Activated naive CD8-positive, alpha-beta T cell treated with anti-CD3 and anti-CD28 coated beads, Interleukin-2, amount 10 ng/mL, durations not matched to agents 7 days and 5 days (primary cell): ENCODE measurements at places on chromosomes 11 and 22. TPM values are rescaled to one million over a fixed set of nuclear protein-coding genes. Genes with fewer than 3 reads are reported as not detected.

- no peak for DNase-seq
Observed at GRCh38 chr11:47564933-47565339, 463 bp upstream of the PTPMT1 start.

- no peak for DNase-seq
Observed at GRCh38 chr22:37207981-37208380, 4.3 kb downstream of the SSTR3 start.

GRCh38 chr11:131888230-131888855 is 517.9 kb downstream of the NTM start:
- no peak for DNase-seq

GRCh38 chr11:35207471-35208403 is 68.8 kb downstream of the CD44 start:
- no peak for DNase-seq

DNA sequence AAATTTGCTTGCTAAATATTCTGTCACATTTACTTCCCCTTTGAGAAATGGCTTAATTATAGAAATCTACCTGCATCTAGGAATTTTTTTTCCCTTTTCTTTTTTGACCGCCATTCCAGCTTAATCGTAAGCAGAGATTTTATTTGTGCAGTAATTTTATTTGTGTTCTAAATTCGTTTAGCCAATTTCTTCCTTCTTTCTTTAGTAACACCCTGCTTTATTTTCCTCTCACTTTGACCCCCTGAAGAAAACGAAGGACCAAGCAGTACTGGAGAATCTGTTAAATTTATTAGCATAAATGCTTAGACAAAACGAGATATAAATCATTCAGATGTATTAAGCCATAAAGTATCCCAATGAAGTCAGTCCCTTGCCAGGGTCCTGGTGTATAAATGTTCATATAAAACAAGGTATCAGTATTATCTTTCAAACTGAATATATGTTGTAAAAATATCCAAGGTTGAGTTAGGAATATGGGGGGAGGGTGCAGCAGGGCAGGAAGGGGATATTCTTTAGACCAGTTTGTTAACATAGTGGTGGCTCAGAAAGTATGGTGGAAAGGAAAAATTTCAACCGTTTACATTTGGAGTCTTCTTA is 5.1 kb upstream of the WT1 start:
- DNase-seq: no peak

DNA sequence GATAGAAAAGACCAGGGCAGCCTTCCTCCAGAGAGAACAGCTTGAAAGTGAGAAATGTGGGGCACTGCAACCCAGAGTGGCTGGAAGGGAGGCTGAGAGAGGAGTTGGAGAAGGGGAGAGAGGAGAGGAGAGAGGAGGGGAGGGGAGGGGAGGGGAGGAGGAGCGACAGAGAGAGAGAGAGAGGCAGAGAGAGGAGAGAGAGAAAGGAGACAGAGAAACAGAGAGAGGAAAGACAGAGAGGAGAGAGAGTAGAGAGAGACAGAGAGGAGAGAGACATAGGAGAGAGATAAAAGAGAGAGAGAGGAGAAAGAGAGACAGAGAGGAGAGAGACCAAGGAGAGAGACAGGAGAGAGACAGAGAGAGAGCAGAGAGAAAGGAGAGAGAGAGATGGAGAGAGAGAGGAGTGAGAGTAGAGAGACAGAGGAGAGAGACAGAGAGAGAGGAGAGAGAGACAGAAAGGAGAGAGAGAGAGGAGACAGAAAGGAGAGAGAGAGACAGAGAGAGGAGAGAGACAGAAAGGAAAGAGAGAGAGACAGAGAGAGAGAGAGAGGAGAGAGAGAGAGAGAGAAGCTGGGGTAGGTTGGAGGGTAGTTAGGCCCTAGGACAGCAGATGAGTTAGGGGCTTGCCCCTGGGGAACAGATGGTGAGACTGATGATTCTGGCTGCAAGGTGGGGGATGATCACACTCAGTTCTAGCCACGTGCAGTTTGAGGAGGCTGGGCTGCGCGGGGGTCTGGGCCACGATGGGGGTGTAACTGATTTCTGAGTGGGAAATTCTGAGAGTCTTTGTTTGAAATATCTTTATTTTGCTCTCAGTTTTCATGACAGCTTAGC is 8.5 kb upstream of the SCYL1 start:
- DNase-seq: no peak

- DNase-seq: no peak
Observed at GRCh38 chr11:1006762-1007161, 29.8 kb downstream of the MUC6 start.

DNA sequence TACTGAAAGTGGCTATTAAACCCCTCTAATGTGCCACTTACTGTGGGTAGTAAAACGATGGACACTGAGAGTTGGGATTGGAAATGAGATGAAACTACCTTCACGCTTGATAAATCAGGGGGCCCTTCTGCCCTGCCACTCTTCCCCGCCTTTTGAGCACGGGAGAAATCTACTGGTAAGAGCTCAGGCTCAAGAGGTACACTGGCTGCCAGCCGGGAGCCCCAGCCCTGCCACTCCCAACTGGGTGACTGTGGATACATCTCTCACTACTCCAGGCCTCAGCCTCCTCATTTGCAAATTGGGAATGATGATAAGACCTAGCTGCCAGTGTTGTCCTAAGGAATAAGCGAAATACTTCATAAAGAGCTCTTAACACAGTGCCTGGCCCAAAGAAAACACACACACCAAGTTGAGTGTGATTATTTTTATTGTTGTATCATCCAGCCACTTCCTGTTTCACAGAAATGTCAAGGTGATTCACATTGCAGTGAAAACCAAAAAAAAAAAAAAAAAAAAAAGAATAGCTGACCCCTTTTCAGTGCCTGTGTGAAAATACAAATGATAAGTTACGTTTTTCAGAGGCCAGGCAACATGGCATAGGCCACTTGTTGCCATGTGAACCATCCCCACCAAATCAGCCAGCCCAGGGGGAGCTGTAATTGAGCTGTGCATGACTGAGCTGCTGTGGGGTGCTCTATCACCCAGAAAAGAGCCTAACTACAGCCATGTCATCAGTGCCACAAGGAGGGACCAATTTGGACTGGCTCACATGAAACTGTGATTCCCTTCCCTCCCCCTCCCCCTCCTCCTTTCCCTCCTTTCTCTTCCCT is 4.4 kb upstream of the ZNRD2 start:
- DNase-seq: peak; percentile 53

DNA sequence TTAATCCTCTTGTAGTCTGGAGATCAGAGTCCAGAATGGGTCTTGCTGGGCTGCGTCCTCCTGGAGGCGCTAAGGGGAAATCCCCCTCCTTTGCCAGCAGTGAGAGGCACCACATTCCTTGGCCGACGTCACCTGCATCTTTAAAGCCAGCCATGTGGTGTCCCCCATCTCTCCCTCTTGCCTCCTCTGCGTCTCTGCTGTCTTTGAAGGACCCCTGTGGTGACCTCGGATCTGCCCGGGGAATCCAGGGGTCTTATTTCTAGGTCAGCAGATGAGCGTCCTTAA is 27.2 kb upstream of the PARVB start:
- DNase-seq: no peak

- no peak for DNase-seq
Observed at GRCh38 chr11:99632969-99633368, 612.2 kb downstream of the CNTN5 start.

DNA sequence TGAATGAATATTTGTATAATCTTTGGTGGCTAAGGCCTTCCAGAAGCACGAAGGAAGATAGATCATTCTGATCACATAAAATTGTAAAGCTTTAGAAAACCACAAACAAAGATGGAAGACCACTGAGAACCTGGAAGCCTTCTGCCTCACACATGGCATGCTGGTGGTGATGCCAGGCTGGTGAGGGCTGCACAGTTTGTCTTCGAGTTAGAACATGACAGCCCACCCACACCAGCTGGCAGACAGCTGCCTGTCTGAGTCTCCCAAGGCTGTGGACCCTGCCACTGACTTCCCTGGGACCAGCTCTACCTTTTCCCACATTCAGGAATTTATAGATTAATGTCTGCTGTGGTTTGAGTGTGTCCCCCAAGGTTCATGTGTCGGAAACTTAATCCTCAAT is 48.8 kb upstream of the B3GAT1 start:
- no peak for DNase-seq

- no peak for DNase-seq
Observed at GRCh38 chr11:84671325-84671999, 955.7 kb downstream of the DLG2 start.

The CHRM1 gene
- total RNA-seq: not detected

The VWCE gene
- total RNA-seq: 3.1 TPM
